ENCODE measurements at places on chromosomes 5 and 9.

DNA sequence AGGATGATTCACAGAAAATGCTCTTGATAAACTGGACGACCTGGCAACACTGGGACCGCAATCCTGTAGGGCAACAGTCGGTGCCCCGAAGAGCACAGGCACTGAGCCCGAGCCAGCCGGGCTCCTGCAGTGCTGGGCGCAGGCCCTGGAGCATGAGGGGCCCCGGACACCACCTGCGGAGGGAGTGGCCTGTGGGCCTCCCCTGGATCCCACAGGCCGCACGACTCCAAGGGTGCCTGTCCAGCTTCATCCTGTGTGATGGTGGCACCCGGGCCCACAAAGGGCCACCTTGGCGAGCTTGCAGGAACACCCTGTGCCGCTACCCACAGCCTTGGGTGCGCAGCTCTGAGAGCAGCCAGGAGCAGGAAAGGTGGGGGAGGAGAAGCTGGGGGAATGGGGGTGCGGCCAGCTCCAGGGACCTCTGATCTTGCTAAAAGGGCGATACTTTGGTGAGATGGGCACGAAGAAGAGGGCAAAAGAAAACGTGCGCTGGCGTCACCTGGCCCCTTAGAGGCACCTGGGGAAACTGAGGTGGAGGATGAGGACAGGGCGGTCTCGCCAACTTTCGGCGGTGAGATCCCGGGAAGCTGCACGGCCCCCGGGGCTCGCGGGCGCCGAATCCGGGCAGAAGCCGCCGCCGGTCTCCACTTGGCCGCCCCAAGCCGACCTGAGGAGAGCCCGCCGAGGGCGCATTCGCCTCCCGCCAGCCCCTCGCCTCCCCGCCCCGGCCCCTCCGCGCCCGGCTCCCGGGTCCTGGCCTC lies 722 bp downstream of the TBC1D9B start:
- DNase-seq, result peak; percentile 44

- DNase-seq, result no peak
Observed at GRCh38 chr5:140780512-140780911, 5.4 kb upstream of the PCDHA1 start.

DNA sequence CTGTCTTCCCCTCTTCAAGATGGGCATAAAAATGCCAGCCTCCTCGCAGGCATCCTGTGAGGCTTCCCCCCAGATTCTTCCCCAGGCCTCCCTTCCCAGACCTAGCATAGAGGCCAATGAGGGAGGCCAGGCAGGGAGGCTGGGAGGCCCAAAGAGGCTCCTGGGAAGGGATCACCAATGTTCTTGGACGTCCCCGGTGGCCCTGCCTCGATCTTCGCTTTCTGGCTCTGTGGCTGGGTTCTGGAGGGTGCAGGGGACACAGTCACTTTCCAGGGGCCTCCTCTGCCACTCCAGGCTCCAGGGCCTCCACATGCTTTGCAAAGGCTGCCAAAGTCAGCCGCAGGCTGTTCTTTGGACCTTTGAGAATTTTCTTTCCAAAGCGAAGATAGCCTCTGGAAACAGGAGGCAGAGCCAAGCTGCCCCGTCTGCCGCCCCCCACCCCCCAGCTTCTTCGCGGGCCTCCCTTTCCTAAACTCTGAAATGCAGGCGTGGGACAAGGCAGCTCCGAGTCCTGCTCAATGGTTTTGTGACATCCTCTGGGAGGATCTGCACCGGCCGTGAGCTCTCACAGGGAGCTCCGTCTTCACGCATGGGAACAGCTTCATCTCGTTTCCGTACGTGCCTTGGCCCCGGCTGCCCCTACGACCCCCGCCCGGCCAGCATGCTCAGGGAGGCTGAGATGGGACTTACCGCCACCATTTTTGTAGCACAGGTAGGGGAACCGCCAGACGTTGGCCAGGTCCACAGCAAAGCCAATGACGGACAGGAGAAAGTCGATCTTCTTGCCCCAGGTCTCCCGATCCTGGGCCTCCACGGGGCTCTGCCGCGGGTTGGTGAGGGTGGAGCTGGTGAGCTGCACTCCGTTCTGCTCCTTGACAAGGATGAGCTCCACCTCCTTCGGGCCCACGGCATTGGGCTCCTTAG lies 2.8 kb downstream of the SLC6A3 start:
- DNase-seq, result no peak

- DNase-seq, result no peak
Observed at GRCh38 chr9:134171316-134172197, 7.2 kb upstream of the RNU6ATAC start.

GRCh38 chr5:32027717-32028458 lies 146.2 kb downstream of the GOLPH3 start:
- DNase-seq, result no peak

GRCh38 chr9:37466037-37466709 lies 923 bp upstream of the ZBTB5 start:
- DNase-seq, result peak; percentile 72

DNA sequence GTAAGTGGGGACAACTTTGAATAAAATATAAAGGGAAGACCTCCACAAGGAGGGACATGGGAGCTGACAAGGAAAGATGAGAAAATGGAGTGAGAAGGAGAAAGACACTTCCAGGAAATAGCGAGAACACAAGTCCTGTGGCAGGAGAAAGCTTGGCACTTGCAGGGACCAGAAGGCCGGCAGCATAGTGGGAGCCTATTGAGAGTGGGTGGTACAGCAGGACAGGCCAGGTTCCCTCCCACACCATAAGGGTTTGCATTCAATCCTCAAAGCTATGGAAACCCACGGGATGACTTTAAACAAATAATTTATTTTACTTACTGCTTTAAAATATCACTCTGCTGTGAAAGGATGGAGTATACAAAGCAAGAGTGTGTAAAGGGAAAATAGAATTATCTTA lies 173.2 kb upstream of the ELL2 start:
- DNase-seq, result no peak

- DNase-seq, result no peak
Observed at GRCh38 chr5:140800816-140801493, at the start of gene PCDHA3. Gene PCDHA3, plus strand, starts transcription at chr5:140801057.

DNA sequence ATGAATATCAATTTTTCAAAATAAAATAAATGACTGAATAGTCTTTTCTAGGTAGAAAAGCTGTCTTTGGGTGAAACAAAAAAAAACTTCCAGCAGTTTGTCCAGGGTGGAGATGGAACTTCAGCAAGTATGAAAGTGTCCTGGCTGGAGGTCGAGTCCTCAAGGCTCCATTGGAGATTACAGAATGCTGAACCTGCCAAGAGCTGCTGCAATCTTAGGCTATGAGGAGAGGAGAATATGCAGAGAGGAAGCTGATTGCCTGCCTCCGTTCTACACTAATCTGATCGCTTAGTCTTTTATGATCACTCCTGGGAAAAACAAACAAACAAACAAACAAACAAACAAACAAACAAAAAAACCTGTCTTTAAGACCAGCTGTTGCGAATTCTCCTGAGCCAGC lies 50.6 kb downstream of the NREP start:
- DNase-seq, result no peak

DNA sequence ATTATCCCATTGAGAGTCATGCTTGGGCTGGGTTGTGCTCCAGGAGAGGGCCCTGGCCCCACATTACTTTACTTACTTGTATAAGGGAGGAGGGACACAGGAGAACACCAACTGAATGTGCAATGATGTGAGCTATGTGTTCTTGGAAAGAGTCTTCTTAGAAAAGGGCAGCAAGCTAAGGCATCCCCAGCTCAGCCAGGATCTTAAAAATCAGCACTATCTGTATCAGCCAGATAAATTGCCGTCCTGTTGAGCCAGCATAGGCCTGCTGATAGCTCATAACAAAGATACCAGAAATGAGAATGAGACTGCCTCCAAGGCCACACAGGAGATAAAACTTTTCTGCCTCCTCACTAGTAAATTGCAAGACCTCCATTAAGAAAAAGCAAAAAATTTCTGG lies 357.5 kb downstream of the CAAP1 start:
- no peak for DNase-seq

- DNase-seq, result no peak
Observed at GRCh38 chr5:111813537-111813936, 56.5 kb upstream of the NREP start.

DNA sequence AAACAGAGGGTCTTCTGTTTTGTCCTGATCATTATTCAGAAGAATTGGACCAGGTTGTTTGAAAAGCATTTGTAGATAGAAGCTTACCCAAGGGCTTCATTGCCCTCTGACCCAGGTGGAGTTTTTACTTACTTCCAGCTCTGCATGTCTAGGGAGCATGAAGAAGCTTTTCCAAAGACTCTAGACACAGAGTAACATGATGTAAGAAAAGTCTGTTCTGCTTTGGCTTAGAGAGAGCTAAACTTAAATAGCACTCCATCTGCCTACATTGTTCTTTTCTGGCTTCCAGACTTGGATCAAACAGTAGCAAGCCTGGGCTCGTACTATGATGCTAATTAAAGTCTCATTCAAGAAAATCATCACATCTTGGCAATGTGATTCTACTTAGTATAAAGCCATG lies 112.1 kb downstream of the SNCAIP start:
- no peak for DNase-seq

Measured in dorsolateral prefrontal cortex (tissue), 122 donors.